IMR-90 (cell line): ENCODE measurements at places on chromosomes 12 and 14.

DNA sequence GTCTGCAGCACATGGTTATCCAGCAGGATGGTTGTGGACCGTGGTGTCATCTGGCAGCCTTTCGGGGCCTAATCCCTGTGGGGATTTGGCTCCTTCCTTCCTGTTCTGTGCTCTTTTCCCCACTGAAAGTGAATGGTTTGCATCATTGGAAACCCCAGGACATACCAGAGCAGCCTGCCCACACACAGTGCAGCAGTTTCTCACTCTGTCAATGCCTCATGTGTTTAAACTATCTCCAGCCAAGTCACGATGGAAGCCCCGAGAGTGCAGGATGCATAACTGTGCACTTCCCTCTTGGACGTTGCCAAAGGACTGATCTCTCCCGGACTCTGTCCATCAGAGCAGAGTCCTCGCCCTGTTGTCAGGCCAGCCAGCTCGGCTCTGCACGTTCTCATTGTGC lies 29.0 kb upstream of the AMN start:
- no peaks in the 10 kb centered on the region for H3K27me3 ChIP-seq
- H3K4me3 ChIP-seq: no peak overlapping the region
- peaks cover 4% of the 10 kb centered on the region; the same call in 1 of the 2 replicates for H3K4me1 ChIP-seq
- no peak overlapping the region for H3K27ac ChIP-seq

DNA sequence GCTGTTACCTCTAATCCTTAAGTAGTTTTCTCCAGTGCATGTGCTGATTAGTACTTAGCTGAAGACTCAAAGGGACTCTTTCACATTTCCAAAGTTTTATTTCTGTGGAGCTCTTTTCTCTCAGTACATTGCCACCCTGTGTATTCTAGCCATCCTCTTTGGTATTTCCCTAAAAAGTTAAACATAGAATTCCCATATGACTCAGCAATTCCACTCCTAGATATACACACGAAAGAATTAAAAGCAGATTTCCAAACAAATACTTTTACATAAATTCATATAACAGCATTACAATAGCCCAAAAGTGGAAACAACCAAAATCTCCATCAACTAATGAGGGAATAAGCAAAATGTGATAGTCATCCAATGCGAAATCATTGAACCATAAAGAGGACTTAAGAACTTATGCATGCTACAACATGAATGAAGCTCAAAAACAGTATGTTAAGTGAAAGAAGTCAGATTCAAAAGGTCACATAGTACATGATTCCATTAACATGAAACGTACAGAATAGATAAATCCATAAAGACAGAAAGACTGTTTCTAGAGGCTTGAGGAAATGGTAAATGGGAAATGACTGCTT lies 9.0 kb upstream of the NOVA1 start:
- no peak overlapping the region for H3K27ac ChIP-seq
- no peak overlapping the region for H3K4me3 ChIP-seq

DNA sequence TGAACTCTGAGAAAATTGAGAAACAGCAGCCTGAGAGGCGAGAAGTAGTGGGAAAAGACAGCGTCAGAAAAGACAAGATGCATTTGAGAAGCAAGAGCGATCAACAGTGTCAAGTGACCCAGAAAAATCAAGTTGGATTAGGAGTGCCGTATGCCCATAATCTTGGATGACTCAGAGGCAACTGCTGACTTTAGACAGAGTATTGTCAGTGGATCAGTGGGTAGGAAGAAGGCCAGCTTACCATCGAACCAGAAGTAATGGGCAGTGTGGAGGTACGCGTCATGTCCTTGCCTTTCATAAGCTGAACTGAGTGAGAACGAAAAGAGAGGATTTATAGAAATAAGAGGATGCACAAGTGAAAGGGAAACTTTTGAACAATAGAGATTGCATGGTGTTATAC lies 151.0 kb upstream of the NAV3 start:
- no peak for DNase-seq
- no peaks in the 10 kb centered on the region for H3K36me3 ChIP-seq
- H3K4me3 ChIP-seq: no peak overlapping the region
- H3K27ac ChIP-seq: no peak overlapping the region
- no peaks in the 10 kb centered on the region for H3K4me1 ChIP-seq

DNA sequence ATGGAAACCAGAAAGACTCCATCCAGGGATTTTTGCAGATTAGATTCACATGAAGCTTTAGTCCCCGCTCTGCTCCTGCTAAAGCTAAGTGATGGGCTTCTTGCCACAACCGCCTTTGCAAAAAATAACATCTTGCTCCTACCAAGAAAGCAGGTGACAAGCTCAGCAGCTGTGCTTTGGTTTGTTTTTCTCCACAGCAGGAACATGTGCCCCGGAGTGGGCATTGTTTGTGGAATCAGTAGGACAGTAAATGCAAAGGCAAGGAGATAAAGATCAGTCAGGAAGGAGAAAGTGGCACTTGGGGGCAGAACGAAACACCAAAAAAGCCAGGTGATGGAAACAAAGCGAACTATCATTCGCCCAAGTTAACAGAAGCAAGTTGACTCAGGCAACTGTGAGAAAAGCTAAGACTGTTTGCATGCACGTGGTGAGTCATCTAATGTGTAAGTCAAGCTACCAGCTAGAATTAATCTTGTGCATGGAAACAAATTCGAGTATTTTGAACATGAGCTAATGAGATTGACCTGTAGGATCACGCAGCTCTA lies 165.5 kb upstream of the PLXNC1 start:
- H3K4me3 ChIP-seq: no peak overlapping the region
- DNase-seq: peak; percentile 93
- H3K27me3 ChIP-seq: no peaks in the 10 kb centered on the region
- H3K36me3 ChIP-seq: no peaks in the 10 kb centered on the region
- no peak overlapping the region for H3K27ac ChIP-seq
- peaks cover 15% of the 10 kb centered on the region for H3K4me1 ChIP-seq

- peak; percentile 41 for DNase-seq
- H3K27me3 ChIP-seq: no peaks in the 10 kb centered on the region
- H3K4me3 ChIP-seq: no peak overlapping the region
- H3K27ac ChIP-seq: no peak overlapping the region
- H3K36me3 ChIP-seq: no peaks in the 10 kb centered on the region
Observed at GRCh38 chr14:95935228-95935822, 58.7 kb downstream of the TUNAR start.

DNA sequence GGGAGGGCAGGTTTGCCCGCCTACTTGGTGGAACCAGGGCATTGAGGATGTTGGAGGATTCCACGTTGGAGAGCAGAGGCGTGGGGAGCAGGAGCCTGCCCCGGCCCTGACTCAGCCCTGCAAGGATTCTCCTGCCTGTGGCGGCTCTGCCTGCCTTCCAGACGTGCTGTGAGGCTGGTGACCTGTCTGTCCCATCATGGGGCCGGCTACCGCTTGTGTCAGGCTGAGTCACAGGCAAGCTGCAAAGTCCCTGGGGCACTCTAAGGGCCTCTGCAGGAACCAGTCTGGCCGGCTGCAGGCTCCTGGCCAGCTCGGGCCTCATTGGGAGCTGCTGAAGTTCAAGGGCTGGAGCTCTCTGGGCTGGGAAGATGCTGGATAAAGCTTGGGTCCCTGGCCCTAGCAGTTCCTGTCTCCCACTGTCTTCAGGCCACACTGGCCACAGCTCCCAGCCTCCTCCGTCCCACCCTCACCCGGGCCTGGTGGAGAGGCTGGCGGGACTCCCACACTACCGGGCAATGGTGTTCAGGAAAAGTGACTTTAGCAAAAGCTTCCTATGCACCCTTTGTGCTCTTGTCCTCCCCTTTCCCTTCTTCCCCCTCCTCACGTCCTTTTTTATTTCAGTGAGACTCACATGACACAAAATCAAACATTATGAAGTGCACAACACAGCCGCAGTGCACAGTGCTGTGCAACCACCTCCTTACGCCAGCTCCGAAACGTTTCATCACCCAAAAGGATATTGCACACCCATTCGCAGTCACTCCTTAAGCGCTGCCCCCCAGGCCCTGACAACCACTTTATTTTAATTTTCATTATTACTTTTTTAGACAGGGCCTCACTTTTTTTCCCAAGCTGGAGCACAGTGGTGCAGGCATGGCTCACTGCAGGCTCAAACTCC lies 22.0 kb upstream of the ULK1 start:
- H3K36me3 ChIP-seq: no peaks in the 10 kb centered on the region
- peaks cover 4% of the 10 kb centered on the region; the same call in 1 of the 2 replicates for H3K4me1 ChIP-seq
- peaks cover 4% of the 10 kb centered on the region; the same call in 1 of the 2 replicates for H3K27me3 ChIP-seq

DNA sequence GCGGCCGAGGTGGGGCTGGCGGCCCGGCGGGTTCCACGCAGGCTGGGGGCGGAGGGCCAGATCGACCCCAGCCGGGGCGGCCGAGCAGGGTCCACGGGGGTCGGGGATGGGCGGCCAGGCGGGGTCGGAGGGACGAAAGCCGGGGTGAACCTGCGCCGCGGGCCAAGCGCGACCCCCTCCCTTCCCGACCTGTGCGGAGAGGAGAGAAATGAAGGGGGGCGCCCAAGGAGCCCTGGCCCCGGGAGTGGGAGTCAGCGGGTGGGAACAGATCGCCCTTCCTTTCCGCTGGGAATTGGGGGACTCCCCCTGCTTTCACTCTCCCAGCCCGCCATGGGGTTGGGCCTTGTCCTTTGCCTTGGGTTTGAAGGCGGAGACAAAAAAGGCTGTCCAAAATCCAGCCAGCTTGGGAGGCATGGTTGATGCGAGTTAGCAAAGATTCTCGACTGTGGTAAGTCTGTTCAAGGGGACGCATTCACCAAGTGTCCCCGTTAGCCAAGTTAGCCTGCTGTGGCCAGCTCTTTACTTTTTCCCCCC lies 559 bp upstream of the CKAP4 start:
- peak overlapping the region; percentile 78 for H3K4me3 ChIP-seq
- H3K27ac ChIP-seq: peak overlapping the region; percentile 86
- peak; percentile 81 for DNase-seq
- no peaks in the 10 kb centered on the region for H3K27me3 ChIP-seq
- peaks cover 17% of the 10 kb centered on the region for H3K4me1 ChIP-seq
- H3K36me3 ChIP-seq: peaks cover 7% of the 10 kb centered on the region

GRCh38 chr12:34395056-34396005 lies 373.0 kb downstream of the ALG10 start:
- H3K27me3 ChIP-seq: no peaks in the 10 kb centered on the region
- H3K4me3 ChIP-seq: no peak overlapping the region
- no peak overlapping the region for H3K27ac ChIP-seq
- DNase-seq: no peak
- H3K4me1 ChIP-seq: no peaks in the 10 kb centered on the region

- H3K4me1 ChIP-seq: no peaks in the 10 kb centered on the region
- no peak overlapping the region for H3K4me3 ChIP-seq
- no peak for DNase-seq
- no peaks in the 10 kb centered on the region for H3K36me3 ChIP-seq
- no peak overlapping the region for H3K27ac ChIP-seq
Observed at GRCh38 chr12:18483698-18484325, 222.5 kb downstream of the PIK3C2G start.

DNA sequence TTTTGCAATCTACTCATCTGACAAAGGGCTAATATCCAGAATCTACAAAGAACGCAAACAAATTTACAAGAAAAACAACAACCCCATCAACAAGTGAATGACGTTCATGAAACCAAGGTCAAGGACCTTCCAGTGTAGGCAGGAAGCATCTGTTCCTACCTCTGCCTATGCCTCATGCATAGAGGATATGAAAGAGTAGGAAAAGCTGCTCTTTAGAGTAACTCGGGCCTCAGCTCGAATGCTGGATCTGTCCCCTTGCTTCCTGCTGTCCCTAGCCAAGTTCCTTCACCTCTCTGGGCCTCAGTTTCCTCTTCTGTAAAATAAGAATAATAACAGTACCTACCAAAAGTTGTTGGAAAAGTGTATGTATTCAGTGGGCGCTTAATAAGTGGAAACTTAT lies 65.0 kb downstream of the FOXN4 start:
- H3K27ac ChIP-seq: no peak overlapping the region
- no peak overlapping the region for H3K4me3 ChIP-seq
- H3K4me1 ChIP-seq: no peaks in the 10 kb centered on the region
- peaks cover 20% of the 10 kb centered on the region for H3K36me3 ChIP-seq
- H3K27me3 ChIP-seq: no peaks in the 10 kb centered on the region
- DNase-seq: no peak

- no peaks in the 10 kb centered on the region for H3K27me3 ChIP-seq
- no peak for DNase-seq
- H3K4me3 ChIP-seq: no peak overlapping the region
- no peaks in the 10 kb centered on the region for H3K36me3 ChIP-seq
- no peaks in the 10 kb centered on the region for H3K4me1 ChIP-seq
Observed at GRCh38 chr14:105851716-105852377, 325.5 kb downstream of the TMEM121 start.

GRCh38 chr12:95326445-95326844 lies 108.8 kb downstream of the VEZT start:
- H3K27ac ChIP-seq: peak overlapping the region; percentile 32; the same call in 1 of the 2 replicates
- peak; percentile 77 for DNase-seq
- no peak overlapping the region for H3K4me3 ChIP-seq
- no peaks in the 10 kb centered on the region for H3K27me3 ChIP-seq
- H3K4me1 ChIP-seq: peaks cover 6% of the 10 kb centered on the region
- H3K36me3 ChIP-seq: no peaks in the 10 kb centered on the region

DNA sequence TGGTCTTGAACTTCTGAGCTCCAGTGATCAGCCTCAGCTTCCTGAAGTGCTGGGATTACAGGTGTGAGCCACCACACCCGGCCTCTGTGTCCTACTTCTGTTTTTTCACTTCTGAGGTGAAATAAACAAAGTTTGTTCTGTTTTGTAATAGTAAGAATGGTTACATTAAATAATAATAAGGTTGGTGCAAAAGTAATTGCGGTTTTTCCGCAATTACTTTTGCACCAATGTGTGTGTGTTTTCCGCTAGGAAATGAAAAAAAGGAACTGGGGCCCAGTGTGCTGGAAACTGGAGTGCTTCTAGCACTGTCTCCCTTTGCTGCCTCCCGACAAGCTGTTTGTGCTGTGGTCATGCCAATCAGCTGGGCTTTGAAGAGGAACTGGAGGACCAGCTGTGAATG lies 140.9 kb downstream of the NTS start:
- no peak overlapping the region for H3K4me3 ChIP-seq
- no peak overlapping the region for H3K27ac ChIP-seq
- no peaks in the 10 kb centered on the region for H3K27me3 ChIP-seq
- H3K4me1 ChIP-seq: no peaks in the 10 kb centered on the region

DNA sequence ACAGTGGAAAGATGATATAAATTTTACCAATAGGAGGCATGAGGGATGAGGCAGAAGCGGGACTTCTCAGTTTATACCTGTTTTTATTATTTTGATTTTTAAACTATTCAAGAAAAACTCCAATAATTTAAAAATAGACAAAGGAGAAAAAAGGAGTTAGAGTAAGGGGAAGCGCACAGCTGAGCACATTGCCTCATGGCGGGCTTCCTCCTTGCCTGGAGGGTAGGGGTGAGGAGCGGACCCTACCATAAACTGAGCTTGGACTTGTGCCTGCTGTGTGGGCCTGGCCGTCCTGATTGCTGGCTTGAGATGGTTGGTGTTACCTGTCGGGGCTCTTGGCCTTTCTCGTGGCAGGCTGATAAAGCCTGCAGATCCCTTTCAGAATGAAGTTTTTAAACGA lies 15.1 kb upstream of the HIP1R start:
- no peak overlapping the region for H3K27ac ChIP-seq
- no peak overlapping the region for H3K4me3 ChIP-seq
- no peaks in the 10 kb centered on the region for H3K4me1 ChIP-seq
- peaks cover 1% of the 10 kb centered on the region; the same call in 1 of the 2 replicates for H3K27me3 ChIP-seq
- DNase-seq: no peak
- no peaks in the 10 kb centered on the region for H3K36me3 ChIP-seq
